ENCODE measurements at places on chromosomes 11 and 22. TPM values are rescaled to one million over a fixed set of nuclear protein-coding genes. Genes with fewer than 3 reads are reported as not detected.

- no peak for DNase-seq
Observed at GRCh38 chr11:47280860-47281259, 10.9 kb downstream of the MADD start.

- DNase-seq, result no peak
Observed at GRCh38 chr22:23068832-23069385, 1.4 kb upstream of the GNAZ start.

GRCh38 chr11:48095779-48096470 lies 115.6 kb downstream of the PTPRJ start:
- no peak for DNase-seq

DNA sequence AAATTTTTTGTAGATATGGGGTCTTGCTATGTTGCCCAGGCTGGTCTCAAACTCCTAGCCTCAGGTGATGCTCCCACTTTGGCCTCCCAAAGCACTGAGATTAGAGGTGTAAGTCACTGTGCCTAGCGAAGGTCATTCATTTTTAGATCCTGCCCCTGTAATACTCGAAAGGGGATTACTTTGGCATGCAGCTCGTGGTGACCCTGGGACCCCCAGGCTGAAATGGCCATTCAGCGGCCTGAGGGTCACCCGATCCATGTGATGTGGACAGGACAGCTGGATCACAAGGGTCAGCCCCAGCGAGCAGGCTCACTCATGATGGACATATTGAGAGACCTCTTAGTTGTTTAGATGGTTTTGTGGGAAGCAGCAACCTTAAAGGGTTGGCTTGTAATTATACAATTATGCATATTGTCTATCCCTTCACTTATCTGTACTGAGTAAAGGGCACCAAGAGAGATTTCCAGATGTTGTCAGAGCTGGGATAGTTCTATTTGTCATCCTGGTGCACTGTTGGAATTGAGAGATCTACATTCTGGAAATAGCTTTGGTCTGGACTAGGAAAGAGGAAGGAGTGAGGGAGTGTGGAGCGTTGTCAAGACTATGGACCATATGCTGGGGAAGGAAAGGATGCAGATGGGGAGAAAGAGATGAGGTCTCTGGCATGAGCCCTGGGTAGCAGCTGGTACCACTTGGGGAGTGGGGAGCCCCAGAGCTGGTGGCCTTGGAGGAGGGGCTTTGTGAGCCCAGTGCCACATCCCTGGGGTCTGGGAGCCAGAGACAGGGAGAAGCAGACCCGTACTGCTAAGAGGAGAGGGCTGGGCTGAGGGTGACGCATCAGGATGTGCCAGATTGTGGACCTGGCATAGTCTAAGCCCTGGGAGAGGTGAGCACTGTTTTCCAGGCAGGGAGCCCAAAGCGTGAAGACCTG lies 15.5 kb downstream of the RHBDD3 start:
- DNase-seq, result no peak

Gene FJX1
- 7.9 TPM for total RNA-seq

DNA sequence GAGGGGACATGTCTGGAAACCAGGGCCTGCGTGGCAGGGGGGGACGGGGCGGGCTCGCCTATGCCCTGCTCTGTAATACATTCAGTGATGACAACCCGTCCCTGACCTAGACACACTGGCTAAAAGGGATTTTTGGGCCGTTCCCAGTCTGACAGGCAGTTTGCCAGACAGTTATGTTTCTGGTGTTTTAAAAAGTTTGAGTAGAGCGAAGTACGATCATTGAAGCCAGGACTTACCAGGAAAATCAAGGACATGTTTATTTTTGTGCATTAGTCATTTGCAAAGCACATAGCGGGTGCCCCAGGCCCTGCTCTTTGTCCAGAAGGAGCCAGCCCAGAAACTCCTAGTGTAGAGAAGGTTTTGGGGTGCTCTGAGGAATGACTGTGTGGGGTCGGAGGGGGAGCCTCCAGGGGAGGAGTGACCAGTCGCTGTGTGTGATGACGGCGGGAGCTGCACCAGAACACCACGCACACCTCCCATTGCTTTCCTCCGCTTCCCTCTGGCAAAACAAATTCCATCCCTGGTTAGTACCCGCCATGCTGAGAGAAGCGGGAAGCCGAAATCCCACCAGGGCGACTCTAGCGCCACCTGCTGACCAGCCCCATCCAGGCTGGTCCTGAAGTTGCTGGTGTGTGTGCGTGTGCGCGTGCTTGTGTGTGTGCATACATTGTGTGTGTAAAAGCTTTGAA lies 50.8 kb downstream of the FBLN1 start:
- peak; percentile 90 for DNase-seq

DNA sequence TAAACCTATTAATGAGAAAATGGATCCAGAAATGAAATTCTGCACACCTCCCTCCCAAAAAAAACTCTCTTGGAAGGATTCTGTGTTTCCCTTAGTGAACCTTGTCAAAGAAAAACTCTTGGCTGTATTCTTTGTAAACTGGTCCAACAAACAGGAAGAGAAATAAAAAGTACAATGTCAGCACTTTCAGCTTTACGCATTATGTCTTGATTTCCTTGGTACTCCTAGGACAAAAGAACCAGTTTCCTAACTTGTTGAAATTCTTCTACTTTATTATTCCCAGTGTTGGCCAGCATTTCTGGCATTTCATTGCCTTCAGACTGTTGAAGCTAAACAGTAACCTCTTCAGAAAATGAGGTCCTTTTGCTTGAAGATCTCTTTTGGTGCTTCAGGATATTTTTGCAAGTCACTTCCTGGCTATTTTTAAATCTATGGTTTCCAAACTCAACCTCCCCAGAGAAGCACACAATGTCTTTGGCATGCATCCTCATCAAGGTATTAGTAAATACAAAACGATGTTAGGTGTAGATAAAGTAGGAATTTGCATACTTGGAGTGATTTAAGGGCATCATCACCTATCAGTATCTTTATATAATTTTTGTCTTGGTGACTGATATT lies 342.7 kb downstream of the AASDHPPT start:
- DNase-seq, result no peak

- DNase-seq, result no peak
Observed at GRCh38 chr11:122656073-122656630, 630 bp downstream of the UBASH3B start.

GRCh38 chr11:100578831-100579311 lies 108.2 kb upstream of the ARHGAP42 start:
- DNase-seq, result no peak

DNA sequence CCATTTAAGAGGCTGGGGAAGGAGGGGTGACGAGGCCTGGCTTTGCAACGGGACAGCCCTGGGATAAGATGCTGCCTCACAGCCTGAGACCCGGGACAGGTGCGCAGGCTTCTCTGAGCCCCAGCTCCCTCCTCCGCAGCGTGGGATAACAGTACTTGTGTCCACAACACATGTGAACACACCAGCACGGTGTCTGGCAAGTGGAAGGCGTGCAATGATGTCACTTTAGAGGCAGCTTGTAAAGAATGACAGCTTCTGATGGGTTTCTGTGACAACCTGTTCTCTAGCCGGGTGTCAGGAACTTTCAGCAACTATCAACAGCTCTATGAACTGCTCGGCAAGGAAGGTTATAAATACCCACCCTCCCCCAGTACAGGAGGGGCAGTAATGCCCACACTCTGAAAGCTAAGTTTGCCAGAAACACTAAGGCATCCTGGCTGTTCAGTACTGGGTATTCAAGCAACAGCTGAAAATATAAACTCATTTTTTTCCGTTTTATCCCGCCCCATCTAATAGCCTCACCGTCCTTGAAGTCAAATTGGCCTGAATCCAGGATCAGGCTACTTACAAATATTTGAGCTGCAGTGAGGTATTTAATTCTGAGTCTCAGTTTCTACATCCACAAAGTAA lies 59.7 kb downstream of the MYH9 start:
- DNase-seq, result peak; percentile 76

- DNase-seq, result no peak
Observed at GRCh38 chr11:77410076-77410827, 63.6 kb downstream of the PAK1 start.

Gene GGTLC2
- total RNA-seq, result 0.76 TPM

DNA sequence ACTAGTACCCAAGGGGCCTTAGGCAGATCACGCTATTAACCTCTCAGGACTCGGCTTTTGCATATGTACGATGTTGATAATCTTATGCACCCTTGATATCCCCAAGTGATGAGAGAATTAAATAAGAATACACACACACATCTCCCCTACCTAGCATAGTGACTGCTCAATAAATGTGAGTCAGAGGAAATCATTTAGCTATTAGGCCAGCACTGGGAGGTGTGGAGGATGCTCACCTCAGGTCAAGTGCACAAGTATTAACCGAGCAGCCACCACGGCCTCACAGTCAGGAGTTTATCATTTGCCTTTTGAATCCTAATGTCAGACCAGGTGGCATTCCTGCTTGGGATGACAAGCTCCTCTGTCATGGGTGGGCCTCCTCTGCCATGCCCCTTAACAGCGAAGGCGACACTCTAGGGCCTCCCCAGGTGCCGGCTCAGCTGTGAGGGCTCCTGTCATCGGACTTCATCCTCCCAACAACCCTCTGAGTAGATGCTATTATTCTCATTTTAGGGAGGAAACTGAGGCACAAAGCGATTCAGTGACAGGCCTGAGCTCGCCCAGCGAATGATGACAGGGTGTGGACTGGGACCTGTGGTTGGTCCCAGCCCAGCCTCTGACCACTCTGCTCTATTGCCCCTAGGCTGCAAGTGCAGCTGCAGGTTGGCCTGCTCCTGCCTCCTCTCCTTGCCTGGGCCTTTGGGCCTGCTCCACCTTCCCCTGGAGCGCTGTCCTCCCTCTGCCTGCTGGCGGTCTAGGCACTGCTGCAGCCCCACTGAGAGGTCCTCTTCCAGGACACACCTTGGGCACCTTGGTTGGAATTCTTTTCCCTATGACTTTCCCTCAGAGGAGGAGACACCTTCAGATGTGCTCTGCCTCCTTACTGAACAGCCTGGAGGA lies 5.0 kb upstream of the SOX10 start:
- peak; percentile 55 for DNase-seq

Gene FOLR2
- 31.9 TPM for total RNA-seq

Gene MMP3
- 0.44 TPM for total RNA-seq

DNA sequence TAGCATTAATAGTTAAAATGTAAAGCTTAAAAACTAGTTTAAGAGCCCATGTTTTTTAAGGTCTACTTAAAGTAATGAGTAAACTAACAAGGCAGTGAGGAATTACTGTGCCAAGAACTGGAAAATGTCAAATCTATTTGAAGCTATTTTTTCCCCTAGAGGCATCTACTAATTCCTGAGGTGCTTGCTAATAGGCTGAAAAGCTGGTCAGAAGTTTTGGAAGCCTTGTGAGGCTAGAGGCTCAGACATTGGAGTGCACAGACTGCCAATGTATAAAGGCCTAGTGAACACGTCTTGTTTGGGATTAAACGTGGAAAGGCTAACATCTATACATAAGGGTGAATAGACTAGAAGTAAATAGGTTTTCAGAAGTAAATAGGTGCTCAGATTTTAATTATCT lies 136.5 kb upstream of the C11orf87 start:
- no peak for DNase-seq

DNA sequence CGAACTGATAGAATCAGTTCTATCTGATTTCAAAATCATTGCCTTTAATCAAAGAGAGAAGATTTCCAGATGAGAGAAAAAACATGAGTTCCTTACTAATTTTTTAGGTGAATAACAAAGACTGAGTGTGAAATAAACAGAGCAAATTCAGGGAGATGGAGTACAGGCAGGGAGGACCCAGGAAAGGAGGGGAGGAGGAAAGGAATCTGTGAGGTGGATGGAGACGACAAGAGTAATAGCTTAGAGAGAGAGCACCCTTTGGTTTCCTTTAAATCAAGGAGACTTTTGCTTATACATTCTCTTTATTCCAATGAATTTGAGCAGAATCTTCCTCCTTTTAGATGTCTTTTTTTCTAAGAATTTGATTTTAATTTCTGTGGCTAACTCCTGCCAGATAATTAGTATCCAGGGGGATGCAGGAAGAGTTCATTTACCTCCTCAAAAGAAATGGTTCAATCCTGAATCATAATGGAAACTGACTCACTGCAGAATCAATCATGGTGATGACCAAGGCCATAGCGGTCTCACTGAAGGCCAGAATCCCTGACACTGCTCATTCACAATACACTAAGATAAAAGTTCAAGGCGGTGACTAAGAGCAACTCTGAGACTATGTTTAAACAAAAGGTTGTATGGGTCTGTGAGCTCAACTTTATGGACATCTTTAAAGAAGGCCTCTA lies 234.0 kb upstream of the ZC3H12C start:
- no peak for DNase-seq

Gene RIBC2
- total RNA-seq, result 1.0 TPM

DNA sequence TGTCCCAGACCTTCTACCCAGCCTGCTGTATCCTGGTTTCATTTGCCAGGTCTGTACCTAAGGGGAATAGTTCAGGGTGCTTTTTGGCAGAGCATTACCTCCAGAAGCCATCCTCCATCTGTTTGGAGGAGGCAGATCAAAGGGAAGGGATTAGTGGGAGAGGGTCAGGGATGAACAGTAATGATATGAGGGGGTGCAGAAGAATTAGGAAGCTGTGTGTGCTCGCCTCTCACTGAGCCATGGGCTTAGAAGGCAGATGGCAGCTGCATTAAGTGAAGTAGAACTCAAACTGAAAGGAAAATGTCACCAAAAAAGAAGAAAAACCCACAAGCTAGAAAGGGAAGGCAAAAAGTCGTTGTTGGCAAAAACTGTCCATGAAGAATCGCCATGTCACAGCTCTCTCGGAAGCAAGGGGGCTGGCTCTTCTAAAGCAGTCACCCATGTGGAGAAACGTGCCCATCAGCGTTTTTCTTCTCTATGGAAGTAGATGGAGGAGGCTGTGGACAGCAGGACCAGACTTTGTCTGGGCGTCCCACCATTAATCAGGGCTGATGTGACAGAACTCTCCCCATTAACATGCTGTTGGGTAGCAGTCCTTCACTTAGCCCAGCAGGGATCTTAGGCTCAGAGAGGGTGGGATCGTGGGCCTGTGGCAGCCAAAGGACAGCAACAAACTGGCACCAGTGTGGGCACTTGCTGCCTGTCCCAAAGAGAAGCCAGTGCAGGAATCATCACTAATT lies 46.8 kb downstream of the CEP164 start:
- DNase-seq, result no peak

Gene LRRC56
- total RNA-seq, result 7.7 TPM

Gene APOL4
- total RNA-seq, result 8.7 TPM

DNA sequence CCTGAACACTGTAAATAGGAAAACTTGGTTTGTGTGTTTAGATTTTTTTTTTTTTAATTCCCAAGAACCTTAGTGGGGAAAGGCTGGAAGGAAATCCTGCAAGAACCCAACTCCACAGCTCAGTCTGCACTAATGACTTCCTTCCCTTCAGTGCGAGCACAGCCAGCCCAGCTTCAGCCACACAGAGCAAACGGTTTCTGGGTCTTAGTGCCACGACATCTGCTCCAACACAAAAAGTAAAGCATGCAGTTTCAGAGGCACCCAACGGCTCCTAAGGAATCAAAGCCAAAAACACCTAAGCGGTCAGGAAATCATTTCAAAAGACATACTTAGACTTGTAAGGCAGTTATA lies 236.1 kb downstream of the TTC28 start:
- DNase-seq, result peak; percentile 72

DNA sequence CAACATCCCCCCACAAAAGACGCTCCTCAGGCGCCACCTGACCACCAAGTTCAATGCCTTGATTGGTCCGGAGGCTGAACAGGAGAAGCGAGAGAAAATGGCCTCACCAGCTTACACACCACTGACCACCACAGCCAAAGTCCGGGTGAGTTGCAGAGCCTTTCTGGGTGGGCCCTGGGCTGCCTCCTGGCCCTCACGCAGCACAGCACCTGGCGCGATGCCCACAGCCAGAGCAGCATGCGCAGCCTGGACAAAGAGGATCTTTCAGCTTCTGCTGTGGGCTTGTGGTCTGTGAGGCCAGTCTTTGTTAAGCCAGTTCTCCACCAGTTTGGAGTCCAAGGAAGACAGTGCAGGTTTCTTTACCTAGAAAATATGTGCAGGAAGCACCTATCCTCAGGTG lies 21.6 kb downstream of the CYB5R2 start:
- no peak for DNase-seq

GRCh38 chr11:34151166-34151565 lies 45.7 kb downstream of the NAT10 start:
- DNase-seq, result no peak

Measured in kidney (tissue), 22 donors.